ENCODE measurements at places on chromosomes 5 and 9.

DNA sequence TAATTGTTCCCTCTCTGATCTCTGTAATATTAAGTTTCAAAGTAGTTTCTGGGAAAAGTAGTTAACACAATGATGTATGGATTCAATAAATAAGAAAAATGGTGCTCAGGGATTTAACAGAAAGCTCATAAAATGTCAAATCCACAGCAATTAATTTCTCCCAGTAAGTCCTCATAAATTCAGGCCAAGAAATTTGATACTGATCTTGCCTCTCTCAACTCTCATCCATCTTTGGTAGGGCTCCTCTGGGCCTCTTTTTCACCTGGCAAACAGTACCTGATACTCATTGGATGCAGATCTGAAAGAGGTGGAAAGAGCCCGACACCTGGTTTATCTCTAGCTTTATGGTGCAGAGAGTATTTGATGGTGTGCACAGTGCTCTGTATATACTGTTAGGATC, 106.1 kb downstream of the STK32A start:
- no peak for DNase-seq

- DNase-seq: no peak
Observed at GRCh38 chr9:109114670-109115069, 5.1 kb downstream of the TMEM245 start.

GRCh38 chr5:124745928-124746915, at the start of gene ZNF608:
Gene ZNF608, minus strand, starts transcription at chr5:124746639. Its CDS starts 1,650 bp downstream, at chr5:124744989.
- DNase-seq: no peak

- no peak for DNase-seq
Observed at GRCh38 chr5:15365070-15365469, 134.9 kb upstream of the FBXL7 start.

- peak; percentile 93 for DNase-seq
Observed at GRCh38 chr5:168747987-168748777, 169.0 kb upstream of the PANK3 start.

GRCh38 chr9:135820661-135821060, 86.7 kb downstream of the CAMSAP1 start:
- no peak for DNase-seq

DNA sequence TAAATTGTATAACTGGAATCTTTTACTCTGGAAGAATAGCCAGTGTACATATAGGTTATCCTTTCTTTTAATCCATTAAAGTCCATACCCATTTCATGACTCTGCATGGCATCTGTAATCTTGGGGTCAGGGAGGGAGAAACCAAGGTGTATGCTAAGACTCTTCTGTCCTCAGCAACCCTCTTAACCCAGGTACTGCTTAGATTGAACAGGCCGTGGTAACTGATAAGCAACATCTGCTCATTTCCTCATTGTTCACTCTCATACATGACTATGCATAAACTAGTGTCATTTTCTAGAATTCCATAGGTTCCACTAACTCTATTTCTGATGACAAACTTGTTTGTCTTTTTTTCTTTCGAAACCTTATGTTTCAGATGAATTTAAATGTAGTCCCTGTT, 69.3 kb upstream of the IFNE start:
- no peak for DNase-seq

GRCh38 chr9:73154722-73155121, 3.1 kb downstream of the ANXA1 start:
- no peak for DNase-seq

DNA sequence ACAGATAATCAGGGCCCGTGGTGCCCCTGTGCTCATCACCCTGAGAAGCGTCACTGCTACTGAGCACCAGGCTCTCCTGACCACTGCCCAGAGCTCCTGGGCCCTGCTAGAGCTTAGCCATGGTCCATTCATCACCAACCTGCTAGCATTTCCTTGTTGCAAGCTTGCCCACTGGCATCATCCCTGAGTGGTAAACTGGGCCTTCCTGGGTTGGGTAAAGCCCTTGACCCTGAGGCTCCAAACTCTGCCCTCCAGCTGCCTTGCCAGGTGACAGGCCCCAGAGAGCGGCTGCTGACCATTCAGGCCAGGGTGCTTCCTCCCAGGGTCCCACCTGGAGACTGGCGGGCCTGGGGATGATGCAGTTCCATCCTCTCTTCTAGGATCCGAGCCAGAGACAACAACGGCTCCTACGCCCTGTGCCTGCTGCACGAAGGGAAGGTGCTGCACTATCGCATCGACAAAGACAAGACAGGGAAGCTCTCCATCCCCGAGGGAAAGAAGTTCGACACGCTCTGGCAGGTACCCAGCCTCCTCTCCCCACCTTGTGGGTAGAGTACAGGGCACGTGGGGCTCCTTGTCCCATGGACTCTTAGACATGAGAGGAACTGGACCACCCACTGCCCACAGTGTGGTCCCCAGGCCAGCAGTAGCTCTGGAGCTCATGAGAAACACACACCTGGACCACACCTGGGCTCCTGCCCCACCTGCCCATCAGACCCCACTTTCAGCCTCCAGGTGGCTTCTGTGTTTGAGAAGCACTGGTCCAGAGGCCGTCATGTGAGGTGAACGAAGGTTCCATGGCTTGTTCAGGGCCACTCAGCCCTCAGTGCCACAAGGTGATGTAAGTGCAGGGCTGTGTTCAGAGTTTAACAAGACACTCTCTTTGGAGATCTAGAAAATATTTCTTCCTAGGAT, 60.5 kb downstream of the SYK start:
- no peak for DNase-seq

DNA sequence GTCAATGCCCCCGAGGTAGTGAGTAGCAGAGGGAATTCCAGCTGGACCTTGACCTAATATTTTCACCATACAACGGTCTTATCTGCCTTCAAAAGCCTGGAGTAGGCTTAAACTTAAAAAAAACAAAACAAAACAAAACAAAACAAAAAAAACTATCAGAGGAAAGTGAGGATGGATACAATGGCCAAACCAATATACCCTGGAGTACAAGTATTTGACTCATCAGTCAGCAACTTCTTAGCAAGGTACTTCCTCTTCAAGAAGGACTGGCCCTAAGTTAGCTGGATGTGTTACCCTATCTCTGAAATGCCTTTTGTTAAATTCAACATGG, 160.6 kb upstream of the GNA14 start:
- DNase-seq: no peak

- DNase-seq: no peak
Observed at GRCh38 chr5:29889051-29889450, 1304.4 kb upstream of the CDH6 start.

GRCh38 chr9:124238546-124239140, 19.1 kb upstream of the NEK6 start:
- no peak for DNase-seq

DNA sequence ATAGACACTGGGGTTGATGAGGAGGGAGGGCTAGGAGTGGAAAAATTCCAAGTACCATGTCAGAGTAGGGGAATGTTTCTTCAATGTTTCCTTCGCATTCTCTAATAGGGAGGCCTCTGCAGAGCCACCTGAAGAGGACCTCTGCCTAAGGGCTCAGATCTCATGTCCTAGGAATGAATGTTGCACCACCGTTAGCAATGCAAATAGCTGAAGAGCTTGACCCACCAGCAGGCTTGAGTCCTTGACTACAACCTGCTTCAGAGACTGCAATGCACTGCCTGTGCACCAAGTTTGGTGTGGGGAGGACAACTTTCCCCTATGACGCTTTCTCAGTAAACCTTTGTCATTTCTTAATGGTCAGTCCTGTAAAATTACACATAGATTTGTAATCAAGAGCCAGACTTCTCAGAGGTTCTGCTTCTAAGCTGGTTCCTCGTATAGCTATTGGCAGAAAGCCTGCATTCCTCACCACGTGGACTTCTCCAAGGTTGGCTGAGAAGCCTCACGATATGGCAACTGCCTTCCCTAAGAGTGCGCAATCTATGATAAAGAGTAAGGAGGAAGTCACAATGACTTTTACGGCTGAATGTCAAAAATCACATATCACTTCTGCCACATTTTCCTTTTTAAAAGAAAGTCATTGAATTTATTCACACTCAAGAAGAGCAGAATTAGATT, 600.7 kb upstream of the PTGER4 start:
- DNase-seq: no peak

DNA sequence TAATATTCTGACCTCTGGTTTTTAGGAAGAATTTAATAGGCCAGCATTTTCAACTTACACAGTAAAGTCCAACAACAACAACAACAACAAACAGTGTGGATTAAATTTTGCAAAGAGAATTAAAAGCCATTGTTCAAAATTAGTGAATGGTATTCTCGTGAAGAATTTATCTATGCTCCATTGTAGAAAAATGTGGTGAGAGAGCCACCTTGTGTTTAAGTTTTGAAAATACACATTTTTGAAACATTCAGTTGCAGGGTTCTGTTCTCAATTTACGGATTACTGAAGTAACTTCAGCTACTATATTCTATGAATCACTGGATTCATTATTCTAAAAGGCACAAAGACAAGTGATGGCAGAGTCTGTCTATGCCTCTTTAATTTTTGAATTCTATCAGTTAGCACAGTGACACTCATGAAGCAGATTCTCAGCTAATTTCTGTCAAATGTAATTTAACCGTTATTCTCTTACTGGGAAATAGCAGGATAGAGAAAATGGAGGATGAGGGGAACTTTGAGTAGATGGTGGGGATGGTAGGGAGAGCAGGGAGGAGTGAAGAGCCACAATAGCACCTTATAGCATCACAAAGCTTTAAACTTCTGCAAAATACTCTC, 11.0 kb downstream of the CCDC152 start:
- peak; percentile 12 for DNase-seq

DNA sequence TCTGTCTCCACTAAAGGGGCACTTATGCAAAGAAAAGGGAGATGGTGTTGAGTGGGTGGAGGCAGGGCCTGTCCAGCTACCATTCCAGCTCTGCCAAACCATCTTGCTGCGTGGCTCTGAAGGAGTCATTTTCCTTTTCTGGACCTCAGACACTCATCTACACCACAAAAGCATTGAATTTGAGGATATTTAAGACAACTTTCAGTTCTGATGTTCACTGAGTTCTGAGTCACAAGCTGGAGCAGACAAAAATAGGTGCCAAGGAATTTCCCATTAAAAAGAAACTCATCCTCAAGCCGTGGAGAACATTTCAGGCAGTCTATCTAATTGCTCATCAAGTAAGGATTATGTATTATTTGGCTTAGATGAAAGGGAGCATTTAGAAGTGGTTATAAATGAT, 195.0 kb upstream of the TBC1D2 start:
- DNase-seq: no peak

DNA sequence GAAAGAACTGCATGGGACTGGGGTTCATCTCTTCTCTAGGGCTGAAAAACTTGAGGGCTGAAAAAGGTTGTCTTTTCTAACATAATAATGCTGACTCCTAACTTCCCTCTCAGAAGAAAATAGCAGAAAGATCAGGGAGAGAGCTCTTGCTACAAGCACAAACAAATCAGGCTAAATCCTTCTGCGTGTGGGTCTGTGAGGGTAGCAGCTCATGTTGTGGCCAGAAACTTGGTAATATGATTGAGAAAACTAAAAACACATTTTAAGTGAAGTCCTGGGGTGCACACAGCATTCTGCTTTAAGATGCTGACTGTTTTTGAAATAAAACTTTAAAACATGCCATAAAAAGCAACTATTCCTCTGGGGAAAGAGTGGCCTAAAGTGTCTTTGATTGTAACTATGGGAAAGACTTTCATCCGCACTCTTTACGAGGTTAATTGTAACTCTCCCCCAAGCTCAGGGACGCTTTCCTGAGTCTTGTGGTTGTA, 56.7 kb downstream of the SAXO1 start:
- no peak for DNase-seq

GRCh38 chr9:13993632-13994185, 320.2 kb downstream of the NFIB start:
- no peak for DNase-seq

All from HEK293T (cell line).